Renal pelvis (tissue), 12 donors: ENCODE measurements at places on chromosomes 11 and 22. TPM values are rescaled to one million over a fixed set of nuclear protein-coding genes. Genes with fewer than 3 reads are reported as not detected.

Gene THAP12
- 71.8 TPM for polyA plus RNA-seq

Gene FXYD2
- polyA plus RNA-seq = 504 TPM

Gene HDAC10
- 25.6 TPM for polyA plus RNA-seq

Gene CSF2RB
- polyA plus RNA-seq = 2.4 TPM

Gene TRPM5
- 4.0 TPM for polyA plus RNA-seq

Gene OR8D4
- not detected for polyA plus RNA-seq

Gene DDX25
- 4.8 TPM for polyA plus RNA-seq

Gene PGA4
- 0.59 TPM for polyA plus RNA-seq

Gene MN1
- polyA plus RNA-seq = 8.4 TPM
